ENCODE measurements at places on chromosomes 2 and 18. TPM values are rescaled to one million over a fixed set of nuclear protein-coding genes. Genes with fewer than 3 reads are reported as not detected.

DNA sequence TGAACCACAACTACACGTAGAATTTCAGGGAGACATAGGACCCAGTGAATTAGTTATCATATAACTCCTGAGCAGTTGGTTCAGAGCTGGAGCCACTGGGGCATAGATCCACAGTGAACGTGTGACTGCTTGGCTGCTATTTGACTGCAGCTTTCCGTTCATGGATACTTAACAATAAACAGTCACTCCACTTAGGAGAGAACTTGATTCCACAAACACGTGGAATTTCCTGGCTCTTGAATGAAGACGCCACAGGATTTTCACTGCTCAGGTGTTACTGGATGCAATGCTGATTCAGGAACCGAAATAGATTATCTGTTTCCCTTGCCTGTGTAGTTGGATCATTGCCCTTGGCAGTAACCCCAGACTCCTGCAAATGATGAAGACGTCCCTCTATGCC is 679.1 kb upstream of the ZEB2 start:
- no peak overlapping the region for H3K27ac ChIP-seq
- no peaks in the 10 kb centered on the region for H3K4me1 ChIP-seq
- H3K27me3 ChIP-seq, result no peaks in the 10 kb centered on the region
- no peaks in the 10 kb centered on the region for H3K36me3 ChIP-seq

- H3K4me1 ChIP-seq, result peaks cover 7% of the 10 kb centered on the region
- DNase-seq, result no peak
- no peaks in the 10 kb centered on the region for H3K27me3 ChIP-seq
- H3K27ac ChIP-seq, result no peak overlapping the region
- no peaks in the 10 kb centered on the region for H3K36me3 ChIP-seq
Observed at GRCh38 chr2:106076941-106077340, 117.2 kb downstream of the UXS1 start.

Gene ERLEC1
- total RNA-seq, result 69.2 TPM

DNA sequence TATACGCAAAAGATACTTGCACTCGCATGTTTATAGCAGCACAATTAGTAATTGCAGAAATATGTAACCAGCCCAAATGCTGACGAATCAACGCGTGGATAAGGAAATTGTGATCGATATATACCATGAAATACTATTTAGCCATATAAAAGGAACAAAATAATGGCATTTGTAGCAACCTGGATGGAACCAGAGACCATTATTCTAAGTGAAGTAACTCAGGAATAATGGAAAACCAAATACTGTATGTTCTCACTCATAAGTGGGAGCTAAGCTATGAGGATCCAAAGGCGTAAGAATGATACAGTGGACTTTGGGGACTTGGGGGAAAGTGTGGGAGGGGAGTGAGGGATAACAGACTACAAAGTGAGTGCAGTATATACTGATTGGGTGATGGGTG is 1008.0 kb upstream of the CRIM1 start:
- no peaks in the 10 kb centered on the region for H3K27me3 ChIP-seq
- H3K4me1 ChIP-seq, result no peaks in the 10 kb centered on the region
- no peak overlapping the region for H3K27ac ChIP-seq
- no peaks in the 10 kb centered on the region for H3K36me3 ChIP-seq
- H3K4me3 ChIP-seq, result no peak overlapping the region
- DNase-seq, result no peak

- no peak for DNase-seq
- no peaks in the 10 kb centered on the region for H3K4me1 ChIP-seq
- H3K27ac ChIP-seq, result no peak overlapping the region
- H3K27me3 ChIP-seq, result no peaks in the 10 kb centered on the region
- H3K4me3 ChIP-seq, result no peak overlapping the region
- no peaks in the 10 kb centered on the region for H3K36me3 ChIP-seq
Observed at GRCh38 chr18:71673498-71673897, 870.6 kb downstream of the CBLN2 start.

Gene AQP12B
- not detected for total RNA-seq

Data from sigmoid colon (tissue), 7 donors.